ENCODE measurements at places on chromosomes 5 and 9.

DNA sequence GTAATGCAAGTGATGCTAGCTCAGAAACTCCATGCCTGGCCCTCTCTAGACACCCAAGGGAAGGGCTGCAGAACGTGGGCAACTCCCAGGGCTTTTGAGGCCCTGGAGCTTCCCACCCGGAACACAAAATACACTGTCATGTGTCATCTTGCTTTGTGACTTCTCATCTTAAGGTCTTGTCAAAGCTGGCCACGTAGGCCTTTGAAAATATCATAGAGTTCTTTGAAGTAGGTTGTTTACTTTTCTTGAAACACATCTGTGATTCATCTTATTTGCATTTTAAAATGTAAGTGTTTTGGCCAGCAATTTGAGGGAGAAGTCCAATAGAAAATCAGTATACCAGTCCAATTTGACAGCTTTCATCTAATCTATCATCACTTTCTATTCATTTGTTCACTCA is 40.2 kb upstream of the PALM2AKAP2 start:
- DNase-seq = no peak

DNA sequence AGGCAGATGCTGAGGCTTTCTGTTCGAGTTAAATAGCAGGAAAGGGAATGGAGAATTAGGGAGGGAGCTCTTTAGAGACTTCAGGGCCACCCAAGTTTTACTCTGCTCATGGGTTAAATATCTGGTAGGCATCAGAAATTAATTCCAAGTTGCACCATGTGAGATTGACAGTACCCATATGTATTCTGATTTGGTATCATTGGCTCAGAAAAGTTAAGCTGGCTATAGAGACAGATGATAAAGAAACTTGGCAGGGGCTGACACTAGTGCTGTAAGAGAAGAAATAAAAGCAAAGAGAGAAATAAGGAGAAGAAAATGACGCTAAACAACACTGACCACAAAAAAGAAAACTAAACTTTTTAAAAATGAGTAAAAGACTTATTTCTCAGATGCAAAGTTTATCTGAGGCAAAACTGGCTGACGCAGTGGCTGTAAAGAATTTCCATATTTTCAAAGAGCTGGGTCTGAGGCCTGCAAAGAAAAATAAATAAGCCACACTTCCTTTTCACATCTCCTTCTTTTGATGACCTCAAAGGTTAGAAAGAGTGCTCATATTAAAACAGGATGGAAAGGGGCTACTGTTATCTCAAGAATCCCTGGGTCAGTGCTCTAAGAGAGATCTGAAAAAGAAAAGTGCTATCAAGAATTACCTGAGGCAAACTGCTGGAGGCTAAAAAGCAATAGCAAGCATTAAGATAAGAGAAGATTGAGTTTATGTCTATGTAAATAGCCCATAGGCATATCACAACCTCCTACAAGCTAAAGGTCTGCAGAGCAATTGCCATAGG is 399.0 kb upstream of the MEF2C start:
- no peak for DNase-seq

DNA sequence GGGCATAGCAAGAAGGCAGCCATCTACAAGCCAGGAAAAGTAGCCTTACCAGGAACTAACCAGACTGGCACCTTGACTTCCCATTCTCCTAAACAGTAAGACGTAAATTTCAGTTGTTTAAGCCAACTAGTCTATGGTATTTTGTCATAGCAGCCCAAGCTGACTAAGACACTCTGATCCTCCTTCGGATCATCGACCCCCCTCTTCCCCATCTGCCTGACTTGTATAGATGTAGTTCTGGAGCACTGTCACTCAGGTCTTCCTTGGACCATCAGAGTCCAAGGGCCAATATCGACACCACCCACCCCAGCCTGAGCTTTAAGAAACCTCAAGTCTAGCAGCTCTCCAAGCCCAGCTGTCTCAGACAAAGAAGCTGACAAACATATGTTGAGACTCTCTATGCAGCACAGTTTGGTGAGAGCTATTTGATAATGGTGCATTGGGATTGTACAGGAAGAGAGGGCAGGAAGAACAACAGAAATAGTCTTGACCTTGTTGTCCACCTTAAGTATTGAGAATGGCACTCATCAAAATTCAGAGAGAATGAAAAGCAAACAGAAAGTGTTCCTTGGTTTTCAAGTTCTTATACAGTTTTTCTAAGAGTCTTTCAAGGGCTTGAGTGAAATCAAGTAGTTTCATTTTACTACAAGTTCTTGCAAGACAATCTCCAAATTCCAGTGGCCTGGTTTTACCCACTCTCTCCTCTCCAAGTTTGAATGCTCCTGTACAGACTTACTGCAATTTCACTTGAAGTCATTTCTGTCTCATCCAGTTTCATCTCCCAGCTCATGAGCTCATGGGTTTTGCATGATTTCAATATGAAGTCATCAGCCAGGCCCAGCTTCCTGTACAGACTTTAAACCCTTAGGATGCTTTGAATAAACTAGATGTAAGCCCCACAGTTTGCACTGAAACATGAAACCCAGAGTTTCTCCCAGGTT is 122.3 kb upstream of the RAI14 start:
- DNase-seq = no peak

GRCh38 chr9:76987594-76988200 is 31.8 kb upstream of the FOXB2 start:
- peak; percentile 91 for DNase-seq

Data from SK-MEL-5 (cell line).